Effector memory CD4-positive, alpha-beta T cell (primary cell): ENCODE measurements at places on chromosomes 13 and 19.

GRCh38 chr13:72696579-72696978 lies 30.9 kb downstream of the MZT1 start:
- no peak for DNase-seq

DNA sequence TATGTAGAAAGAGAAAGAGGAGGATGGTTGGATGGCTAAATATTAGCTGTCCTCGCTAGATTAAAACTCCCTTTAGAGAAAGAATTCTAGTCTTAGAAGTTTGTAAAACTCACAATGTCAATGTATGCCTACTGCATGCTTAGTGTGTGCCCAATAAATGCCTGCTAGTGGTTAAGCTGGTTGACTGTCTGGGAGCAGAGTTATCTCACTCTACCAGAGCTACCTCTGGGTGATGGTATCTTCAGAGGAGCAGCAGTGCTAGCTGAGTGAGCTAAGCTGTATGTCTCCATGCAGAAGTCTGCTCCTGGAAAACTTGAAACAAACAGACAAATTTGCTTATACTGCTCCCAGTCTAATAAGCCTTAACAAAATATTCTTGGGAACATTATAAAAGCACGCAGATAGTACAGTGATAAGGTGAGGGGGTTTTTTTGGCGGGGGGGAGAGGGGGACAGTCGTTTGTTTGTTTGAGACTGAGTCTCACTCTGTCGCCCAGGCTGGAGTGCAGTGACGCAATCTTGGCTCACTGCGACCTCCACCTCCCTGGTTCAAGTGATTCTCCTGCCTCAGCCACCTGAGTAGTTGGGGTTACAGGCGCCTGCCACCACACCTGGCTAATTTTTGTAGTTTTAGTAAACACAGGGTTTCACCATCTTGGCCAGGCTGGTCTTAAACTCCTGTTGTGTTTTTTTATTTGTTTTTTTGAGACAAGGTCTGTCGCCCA lies 202.8 kb upstream of the TSC22D1 start:
- no peak for DNase-seq

DNA sequence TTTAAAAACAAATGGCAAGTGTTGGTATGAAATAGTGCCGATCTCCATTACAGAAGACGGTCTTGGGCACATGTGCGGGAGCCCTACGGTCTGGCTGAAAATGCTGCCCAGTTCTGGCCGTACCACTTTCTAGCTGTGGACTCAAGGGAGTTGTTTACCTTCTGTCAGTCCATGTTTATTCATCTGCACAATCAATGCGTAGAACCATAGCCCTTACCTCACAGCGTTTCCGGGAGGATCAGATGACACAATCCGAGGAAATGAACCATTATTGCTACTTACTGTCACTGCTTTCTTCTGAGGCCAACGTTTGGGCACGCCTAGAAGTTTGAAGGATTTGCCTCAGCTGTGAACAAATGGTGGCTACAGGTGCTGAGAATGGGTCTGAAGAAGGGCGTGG lies 31.2 kb downstream of the GADD45B start:
- no peak for DNase-seq

- no peak for DNase-seq
Observed at GRCh38 chr19:40445780-40446262, 1.7 kb upstream of the SERTAD3 start.

DNA sequence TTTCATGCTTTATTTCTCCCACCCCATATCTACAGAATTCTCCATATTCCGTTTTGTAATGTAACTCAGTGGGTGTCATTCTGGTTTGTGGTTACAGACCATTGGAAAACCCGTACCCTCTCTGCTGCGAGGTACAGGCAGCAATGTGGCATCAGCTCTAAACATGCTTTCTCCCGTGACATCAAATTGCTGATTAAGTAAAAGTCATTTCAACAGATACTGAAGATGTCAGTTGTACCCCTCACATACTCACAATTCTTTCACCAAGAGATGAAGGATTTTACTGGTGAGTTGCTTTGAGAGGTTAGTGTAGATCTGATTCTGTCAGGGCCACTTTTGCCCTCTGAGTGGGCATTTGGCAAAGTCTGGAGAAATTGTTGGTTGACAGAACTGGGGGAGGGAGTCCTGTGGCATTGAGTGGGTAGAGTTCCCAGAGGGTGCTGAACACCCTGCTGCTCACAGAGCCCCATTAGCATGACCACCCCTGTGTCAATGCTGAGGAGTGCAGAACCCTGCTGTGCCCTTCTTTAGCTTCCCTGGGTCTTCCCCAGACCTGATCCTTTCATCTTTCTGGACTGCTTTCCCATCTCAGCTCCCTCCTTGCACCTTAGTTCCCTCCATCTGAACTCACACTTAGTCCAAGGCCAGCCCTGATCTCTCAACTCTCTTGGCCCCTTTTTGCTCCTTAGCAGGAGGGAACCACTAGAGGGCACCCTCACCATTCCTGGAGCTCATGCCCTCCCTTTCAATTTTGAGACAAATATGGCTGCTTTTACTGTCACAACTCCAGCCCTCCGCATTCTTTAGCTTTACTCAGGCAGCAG lies 39.9 kb upstream of the CEACAM8 start:
- DNase-seq = no peak

GRCh38 chr13:113458253-113459065 lies 5.2 kb upstream of the ADPRHL1 start:
- DNase-seq = no peak

- DNase-seq = no peak
Observed at GRCh38 chr13:21948769-21949474, 278.0 kb downstream of the FGF9 start.

GRCh38 chr19:40754611-40755247 lies 3.7 kb downstream of the SNRPA start:
- no peak for DNase-seq

DNA sequence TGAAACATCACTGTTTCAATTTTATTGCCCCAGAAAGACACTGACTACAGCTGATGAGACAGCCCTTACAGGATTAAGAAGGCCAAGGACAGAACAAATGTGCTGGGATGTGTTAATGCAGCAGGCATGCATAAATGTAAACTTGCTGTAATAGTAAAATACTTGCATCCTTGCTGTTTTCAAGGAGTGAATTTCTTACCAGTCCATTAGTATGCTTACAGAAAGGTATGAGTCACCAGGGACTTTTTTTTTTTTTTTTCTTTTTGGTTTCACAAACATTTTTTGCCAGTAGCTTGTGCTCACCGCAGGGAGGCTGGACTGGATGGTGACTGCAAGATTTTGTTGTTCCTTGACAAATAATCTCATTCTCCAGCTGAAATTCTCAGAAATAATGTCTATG lies 55.1 kb downstream of the GPR180 start:
- DNase-seq = no peak

DNA sequence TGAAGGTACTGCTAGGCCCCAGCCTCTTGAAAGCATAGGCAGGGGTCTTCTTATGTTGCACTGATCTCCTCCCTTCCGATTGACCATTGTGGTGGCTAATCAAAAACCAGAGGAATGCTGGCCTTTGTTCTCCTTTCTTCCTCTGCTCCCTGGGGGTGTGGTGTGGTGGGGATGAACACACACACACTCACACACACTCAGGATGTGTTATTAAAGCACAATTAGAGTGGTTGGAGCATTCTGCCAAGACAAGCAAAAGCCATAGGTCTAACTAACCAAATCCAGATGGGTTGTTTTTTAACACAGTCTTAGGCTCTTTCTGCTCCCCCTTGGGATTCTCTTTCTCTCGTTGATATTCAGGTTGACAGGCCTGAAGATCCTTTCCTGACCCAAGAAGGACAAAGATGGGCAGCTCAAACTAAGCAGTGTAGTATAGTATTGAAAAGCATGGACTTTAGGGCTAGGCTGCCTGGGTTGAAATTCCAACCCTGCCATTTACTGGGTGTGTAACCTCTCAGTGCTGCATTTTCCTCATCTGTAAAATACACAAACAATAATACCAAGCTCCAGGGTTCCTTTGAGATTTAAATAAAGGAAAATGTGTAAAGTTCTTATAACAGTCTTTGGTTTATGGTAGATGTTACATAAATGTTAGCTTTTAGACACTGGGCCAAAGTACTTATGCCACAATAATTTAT lies 25.5 kb upstream of the DGKH start:
- DNase-seq = no peak

DNA sequence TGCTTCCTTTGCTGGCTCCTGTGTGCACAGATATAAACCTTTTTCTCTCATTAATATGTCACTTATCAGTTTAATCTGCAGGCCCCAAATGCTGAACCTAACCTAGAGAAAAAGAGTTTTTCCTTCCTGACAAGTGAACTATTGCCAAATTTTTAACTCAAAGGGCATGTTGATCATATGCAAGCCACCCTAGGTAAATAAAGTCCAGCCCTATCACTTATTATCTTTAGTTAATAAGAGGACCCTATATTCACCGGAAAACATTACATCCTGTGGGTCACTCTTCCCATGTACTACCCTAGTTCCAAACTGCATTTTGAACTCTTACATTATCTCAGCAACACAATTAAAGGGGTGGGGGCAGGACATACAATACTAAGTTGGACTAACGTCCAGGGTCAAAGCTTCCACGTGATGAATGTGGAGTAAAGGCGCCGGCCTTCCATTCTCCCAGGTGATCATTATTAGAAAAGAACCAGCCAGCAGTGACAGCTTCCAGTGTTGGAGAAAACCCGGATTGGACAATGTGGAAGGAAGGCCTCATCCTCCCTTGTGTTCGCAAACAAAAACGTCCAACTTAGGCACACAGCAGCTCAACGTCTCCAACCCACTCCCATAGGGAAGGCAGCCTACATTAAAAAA lies 86.6 kb downstream of the STK24 start:
- no peak for DNase-seq

GRCh38 chr19:55913643-55914268 lies 18.4 kb downstream of the NLRP13 start:
- DNase-seq = no peak

DNA sequence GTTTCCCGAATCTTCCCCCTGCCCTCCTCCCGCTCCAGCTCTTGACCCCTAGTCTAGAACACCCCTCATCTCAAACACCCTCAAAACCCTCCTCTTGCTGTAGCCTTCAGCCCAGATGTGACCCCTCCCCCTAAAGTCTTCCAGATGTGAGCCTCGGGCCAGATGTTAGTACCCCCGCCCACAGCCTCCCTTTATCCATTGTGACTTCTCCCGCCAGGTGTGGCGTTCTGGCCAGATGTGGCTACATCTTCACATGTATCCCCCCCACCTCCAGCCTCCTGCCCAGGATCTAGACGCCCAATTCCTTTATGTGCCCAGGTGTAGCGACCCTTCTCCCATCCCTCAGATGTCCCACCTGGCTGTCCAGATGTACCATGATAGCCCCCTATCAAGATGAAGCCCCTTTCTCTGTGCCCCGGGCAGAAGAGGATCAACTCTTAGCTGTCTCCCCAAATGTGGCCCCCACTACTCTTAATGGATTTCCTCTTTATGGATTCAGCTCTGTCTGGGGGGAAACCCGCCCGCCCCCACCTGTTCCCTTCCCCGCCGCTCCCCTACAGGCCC lies 517 bp upstream of the LTBP4 start:
- no peak for DNase-seq

DNA sequence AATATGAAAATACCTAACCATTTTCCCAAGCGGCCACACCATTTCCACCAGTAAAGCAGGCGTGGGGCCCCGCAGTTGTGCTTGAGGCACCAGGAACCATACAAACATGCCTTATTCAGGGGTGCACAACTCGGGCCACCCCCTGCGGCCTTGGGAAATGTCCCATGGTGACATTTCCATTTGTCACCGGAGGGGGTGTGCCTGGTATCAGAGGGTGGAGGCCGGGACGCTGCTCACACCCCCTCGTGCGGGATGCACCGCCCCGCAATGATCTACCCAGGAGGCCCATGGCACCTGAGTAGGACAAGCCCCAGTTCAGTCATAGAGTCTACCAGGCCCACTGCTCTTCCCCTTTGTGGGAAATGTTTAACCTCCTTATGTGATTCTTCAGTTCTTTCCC lies 218.8 kb downstream of the TEX29 start:
- DNase-seq = no peak
